ENCODE measurements at places on chromosomes 7 and 10. TPM values are rescaled to one million over a fixed set of nuclear protein-coding genes. Genes with fewer than 3 reads are reported as not detected.
A peak's percentile ranks its signal among the peaks of the same experiment; 100 is the strongest.

DNA sequence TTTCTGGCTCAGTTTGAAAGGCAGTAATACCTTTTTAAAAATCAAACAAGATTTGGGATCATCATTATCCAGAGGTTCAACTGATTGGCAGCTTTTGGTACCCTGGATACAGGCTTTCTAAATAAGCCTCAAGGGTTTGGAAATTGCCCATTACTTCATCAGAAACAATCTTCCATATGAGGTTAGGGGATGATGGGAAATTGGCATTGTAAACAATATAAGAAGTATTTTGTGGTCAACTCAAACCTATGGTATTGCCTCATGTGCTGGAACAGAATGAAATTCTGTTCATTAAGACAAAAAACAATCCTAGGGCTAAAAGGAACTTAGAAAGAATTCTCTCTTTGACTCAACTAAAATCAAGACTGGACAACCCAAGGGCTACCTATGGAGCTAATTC lies 92.6 kb upstream of the HECTD2 start:
- no peak for DNase-seq
- no peak overlapping the region for H3K4me3 ChIP-seq
- no peaks in the 10 kb centered on the region for H3K4me1 ChIP-seq

- peaks cover 2% of the 10 kb centered on the region for H3K27me3 ChIP-seq
- no peak overlapping the region for H3K27ac ChIP-seq
- H3K36me3 ChIP-seq: no peaks in the 10 kb centered on the region
- no peak for DNase-seq
Measured at GRCh38 chr7:151399906-151400305, 9.9 kb downstream of the WDR86 start.

PGAM2 gene
- 333 TPM for total RNA-seq

DNA sequence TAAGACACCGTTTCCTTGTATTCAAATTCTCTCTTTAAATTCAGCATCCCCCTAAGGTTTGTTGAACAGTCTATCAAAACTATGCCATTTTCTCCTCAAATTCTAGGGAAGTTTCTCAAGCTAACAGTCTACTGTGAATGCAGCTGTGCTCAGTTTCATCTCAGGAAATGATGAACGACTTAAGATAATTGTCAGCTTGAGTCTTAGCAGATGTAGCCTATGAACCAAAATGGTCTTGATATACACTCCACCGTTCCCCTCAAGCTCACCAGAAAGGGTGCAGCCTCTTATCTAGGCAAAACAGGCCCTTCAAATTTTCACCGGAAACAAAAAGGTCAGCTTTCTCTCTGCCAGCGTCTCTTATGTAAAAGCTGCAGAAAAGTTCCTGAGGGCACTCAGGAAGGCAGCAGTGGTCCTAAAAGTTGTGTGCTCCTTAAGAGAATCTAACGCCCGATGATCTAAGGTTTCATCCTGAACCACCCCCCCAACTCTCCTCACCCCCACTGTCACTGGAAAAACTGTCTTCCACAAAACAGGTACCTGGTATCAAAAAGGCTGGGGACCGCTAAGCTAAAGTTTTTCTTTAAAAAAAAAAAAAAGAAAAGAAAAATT lies 2.1 kb downstream of the DNAJC9 start:
- H3K27ac ChIP-seq: no peak overlapping the region
- no peak overlapping the region for H3K4me3 ChIP-seq
- no peak for DNase-seq
- H3K4me1 ChIP-seq: peaks cover 19% of the 10 kb centered on the region

DNA sequence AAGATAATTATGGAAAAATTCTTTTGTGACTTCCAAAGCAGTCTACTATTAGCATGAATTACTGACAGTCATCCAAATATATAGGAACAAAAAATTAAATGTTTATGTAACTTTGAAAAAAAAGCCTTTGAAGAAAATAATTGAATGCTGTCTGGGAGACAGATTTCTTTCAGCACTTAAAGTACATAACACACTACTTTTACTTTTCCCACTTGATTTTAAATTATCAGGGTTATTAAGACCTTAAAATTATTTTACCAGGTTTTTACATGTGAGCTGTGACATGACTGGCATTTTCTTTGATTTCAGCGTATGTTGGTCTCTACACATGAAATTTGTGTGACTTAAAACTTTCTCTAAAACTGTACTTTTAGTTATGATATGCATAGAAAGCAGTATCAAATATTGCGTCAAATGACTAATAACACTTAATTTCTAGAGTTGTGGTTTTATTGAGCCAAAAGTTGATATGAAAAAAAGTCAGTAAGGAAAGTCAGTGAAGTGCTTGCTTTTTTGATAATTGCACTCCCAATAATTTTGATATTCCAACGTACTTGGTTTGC lies 3.1 kb downstream of the PTEN start:
- H3K36me3 ChIP-seq: no peaks in the 10 kb centered on the region

DNA sequence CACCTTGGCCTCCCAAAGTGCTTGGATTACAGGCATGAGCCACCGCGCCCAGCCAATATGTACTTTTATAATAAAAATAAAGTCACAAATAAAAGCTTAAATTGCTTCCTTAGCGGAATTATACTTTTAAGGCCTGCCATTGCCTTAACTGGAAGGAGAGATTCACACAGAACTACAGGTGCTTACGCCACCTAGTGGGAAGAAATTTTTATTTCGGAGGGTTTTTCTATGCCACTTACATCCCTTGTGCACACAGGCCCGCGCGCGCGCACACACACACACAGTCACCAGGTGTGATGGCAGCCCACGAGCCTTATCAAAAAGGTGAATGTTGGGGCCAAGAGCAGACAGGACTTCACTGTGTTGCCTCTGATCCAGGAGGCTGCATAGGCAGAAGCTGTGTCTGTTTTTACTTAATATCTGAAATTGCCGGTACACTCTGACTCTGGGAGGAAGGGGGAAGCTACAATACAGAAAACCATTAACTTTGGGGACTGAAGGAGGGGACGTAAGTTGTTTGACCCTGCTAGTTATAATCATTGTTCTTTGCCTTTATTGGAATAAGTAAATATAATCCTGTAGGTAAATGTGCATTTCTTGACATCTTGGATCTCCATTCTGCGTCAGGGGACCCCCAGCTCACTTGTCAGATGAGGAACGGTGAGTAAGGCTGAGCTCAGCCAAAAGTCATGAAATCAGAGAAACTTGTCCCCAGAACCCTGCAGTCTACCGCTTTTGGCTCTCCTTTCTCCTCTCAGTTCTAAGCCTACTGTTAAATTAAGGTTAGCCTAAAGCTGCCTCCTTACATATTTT lies 87.1 kb downstream of the SLC16A9 start:
- no peaks in the 10 kb centered on the region for H3K36me3 ChIP-seq
- H3K27ac ChIP-seq: no peak overlapping the region
- H3K4me1 ChIP-seq: no peaks in the 10 kb centered on the region
- no peak overlapping the region for H3K4me3 ChIP-seq

DNA sequence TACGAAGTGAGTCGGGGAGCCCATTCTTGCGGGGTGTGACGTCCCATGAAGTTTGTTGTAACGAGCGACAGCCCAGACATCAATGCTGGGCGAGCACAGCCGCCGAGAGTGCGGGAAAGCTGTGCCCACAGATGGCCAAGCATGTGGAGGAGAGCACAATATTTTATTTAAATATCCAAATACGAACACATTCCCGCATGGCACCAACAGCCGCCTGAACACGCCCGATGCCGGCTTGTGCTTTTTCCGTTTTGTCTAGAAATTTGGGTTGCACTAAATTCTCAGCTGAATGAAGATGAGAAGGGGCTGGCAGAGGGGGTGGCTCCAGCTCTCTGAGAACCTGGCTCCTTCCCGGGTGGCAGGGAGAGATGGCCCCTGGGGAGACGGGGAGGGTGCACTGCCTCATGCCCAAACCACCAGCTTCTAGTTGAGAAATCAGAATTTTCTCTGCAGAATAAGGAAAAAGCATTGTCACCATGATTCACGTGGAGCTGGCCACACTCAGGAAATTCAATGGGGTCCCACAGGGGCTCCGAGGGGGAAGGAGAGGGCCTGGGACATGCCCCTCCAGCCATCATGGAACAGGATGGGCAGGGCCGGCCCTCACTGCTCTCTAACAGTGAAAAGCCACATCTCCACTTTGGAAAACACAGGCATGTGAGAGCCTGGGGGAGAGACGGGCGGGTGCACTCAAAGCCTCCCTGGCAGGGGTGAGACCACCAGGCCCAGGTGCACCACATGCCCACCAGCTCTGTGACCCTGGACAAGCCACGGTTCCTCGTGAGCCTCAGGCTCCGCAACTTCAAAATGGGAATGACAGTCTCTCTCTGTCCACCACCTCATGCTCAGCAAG lies 48.3 kb downstream of the EBF3 start:
- no peaks in the 10 kb centered on the region for H3K36me3 ChIP-seq
- peaks cover 15% of the 10 kb centered on the region for H3K4me1 ChIP-seq
- H3K4me3 ChIP-seq: no peak overlapping the region
- DNase-seq: no peak
- no peak overlapping the region for H3K27ac ChIP-seq

DNA sequence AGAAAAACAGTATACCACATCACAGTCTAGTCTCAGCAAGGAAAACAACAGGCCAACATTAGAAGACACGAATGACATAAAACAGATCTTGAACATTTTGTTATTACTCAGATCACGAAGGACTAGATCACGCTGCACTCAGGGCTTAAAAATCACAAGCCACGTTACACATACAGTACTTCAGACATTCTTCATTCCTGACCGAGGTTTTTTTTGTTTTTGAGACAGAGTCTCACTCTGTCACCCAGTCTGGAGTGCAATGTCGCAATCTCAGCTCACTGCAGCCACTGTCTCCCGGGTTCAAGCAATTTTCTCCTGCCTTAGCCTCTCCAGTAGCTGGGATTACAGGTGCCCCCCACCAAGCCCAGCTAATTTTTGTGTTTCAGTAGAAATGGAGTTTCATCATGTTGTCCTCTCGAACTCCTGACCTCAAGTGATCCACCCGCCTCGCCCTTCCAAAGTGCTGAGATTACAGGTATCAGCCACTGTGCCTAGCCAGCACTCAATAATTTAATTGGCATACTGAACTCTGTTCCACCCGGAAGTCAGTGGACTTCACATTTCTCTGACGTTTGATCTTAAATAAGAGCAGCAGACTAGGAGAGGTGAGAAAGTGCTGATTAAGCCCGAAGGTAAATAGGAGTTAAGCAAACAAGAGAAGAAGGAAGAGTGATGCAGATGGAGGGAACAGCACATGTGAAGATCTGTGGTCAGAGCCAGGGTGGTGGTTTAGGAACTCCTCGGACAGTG lies 3.5 kb downstream of the AIMP2 start:
- peaks cover 81% of the 10 kb centered on the region for H3K4me1 ChIP-seq
- H3K27ac ChIP-seq: peak overlapping the region; percentile 91
- peak overlapping the region; percentile 89 for H3K4me3 ChIP-seq

GRCh38 chr7:28155964-28156363 lies 24.6 kb downstream of the JAZF1 start:
- peaks cover 15% of the 10 kb centered on the region for H3K4me1 ChIP-seq
- H3K36me3 ChIP-seq: no peaks in the 10 kb centered on the region
- H3K27me3 ChIP-seq: no peaks in the 10 kb centered on the region
- H3K27ac ChIP-seq: no peak overlapping the region
- no peak overlapping the region for H3K4me3 ChIP-seq

CALHM1 gene
- not detected for total RNA-seq

DNA sequence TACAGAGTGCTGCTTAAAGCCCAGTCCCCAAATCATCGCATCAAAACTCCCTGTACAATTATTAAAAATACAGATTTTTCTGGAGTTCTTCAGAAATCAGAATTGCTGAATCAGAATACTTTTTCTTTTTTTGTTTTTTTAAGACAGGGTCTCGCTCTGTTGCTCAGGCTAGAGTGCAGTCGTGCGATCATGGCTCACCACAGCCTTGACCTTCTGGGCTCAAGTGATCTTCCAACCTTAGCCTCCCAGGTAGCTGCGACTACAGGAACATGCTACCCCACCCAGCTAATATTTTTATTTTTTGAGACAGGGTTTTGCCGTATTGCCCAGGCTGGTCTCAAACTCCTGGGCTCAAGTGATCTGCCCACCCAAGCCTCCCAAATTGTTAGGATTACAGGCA lies 3.9 kb downstream of the BBIP1 start:
- peaks cover 13% of the 10 kb centered on the region for H3K4me1 ChIP-seq
- no peaks in the 10 kb centered on the region for H3K36me3 ChIP-seq
- no peak for DNase-seq
- H3K27me3 ChIP-seq: no peaks in the 10 kb centered on the region
- H3K27ac ChIP-seq: no peak overlapping the region

DNA sequence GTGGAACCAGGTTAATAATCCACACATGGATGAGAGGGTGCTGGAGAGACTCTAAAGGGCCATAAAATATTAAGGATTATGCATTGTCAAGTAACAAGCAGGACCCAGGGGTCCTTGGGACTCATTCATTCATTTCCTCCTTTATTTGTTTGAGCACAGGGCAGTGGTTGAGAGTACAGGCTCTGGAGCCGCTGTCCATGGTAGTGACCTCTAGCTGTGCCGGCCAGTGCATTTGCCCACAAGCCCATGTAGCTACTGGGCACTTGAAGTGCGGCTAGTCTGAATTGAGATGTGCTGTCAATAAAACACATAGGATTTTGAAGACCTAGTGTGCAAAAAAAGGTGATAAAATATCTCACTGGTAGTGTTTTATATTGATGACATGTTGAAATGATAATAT lies 137.6 kb downstream of the C10orf105 start:
- no peaks in the 10 kb centered on the region for H3K4me1 ChIP-seq
- no peak for DNase-seq
- H3K27ac ChIP-seq: no peak overlapping the region
- no peaks in the 10 kb centered on the region for H3K36me3 ChIP-seq
- no peak overlapping the region for H3K4me3 ChIP-seq
- H3K27me3 ChIP-seq: no peaks in the 10 kb centered on the region

GRCh38 chr10:79053481-79054202 lies 15.1 kb upstream of the ZMIZ1 start:
- H3K4me1 ChIP-seq: peaks cover under 1% of the 10 kb centered on the region
- H3K27ac ChIP-seq: no peak overlapping the region
- H3K4me3 ChIP-seq: no peak overlapping the region
- H3K27me3 ChIP-seq: no peaks in the 10 kb centered on the region
- no peaks in the 10 kb centered on the region for H3K36me3 ChIP-seq
- DNase-seq: peak; percentile 23

DNA sequence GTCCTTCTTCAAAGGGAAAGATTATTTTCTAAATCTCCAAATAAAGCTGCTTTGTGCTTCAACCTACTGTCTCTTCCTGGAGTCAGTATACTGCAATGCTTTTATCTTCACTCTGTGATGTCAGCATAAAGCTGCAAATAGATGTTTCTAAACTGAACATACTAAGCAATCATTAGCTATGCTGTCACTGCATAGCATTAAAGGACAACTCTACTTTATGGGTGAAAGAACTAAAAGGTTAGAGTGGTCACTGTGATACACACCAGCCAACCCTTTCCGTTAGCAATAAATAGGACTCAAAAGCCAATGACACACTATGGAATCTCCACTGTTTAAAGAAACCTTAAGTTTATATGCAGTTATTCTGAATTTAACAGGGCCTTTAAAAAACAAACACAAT lies 1.8 kb downstream of the CCDC186 start:
- no peak for DNase-seq
- no peaks in the 10 kb centered on the region for H3K27me3 ChIP-seq
- H3K27ac ChIP-seq: peak overlapping the region; percentile 93

GRCh38 chr7:1245524-1246050 lies 12.9 kb downstream of the UNCX start:
- no peaks in the 10 kb centered on the region for H3K36me3 ChIP-seq
- H3K4me3 ChIP-seq: no peak overlapping the region
- H3K27ac ChIP-seq: no peak overlapping the region
- DNase-seq: no peak
- H3K4me1 ChIP-seq: peaks cover 20% of the 10 kb centered on the region

ADAM12 gene
- 0.24 TPM for total RNA-seq

- H3K27ac ChIP-seq: no peak overlapping the region
- peaks cover 3% of the 10 kb centered on the region for H3K27me3 ChIP-seq
- H3K4me1 ChIP-seq: peaks cover 5% of the 10 kb centered on the region
- no peak overlapping the region for H3K4me3 ChIP-seq
- no peak for DNase-seq
Measured at GRCh38 chr7:44330331-44330730, 4.9 kb upstream of the CAMK2B start.
